ENCODE measurements at places on chromosomes 3 and 15.

DNA sequence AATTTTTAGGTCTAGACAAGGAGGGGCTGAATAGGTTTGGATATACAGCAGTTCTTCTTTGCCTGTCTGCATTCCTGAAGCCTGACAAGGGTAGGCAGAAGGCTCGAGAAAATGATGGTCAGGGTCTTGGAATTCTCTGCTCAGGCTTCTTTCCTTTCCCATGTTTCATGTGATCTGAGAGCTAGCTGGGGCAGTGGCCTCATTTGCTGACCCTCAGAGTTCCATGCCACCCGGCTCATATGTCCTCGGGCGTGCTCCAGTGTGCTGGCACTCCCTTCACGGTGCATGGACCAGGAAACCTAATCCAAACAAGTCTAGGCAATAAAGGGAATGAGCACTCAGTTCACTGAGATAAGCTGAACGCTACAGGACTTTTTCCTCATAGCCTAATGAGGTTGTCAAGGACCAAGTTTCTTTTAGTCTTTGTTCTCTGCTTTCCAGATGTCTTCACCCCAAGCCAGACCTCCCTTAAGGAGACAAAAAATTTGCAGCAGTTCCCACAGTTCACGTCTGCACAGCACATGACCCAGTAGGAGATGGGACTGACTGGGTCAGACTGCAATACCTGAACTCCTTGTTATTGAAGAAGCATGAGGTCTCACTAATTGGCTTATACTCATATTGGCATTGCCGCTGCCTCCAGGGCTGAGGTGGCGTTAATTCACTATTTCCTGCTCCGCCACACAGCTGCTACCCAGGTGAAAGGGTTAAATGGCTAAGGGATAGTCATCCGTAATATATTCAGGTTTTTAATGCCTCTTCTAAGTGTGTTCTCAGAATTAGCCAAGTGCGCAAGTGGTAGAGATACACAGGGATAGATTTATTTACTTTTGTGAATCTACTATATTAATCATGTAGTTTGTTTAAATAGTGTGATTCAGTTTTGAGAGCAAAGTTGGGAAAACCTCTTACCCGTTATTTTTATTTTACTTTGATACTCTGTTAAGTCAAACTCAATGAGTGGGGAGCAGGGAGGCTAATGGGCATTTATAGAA, 15.3 kb upstream of the RTP4 start:
- no peak for DNase-seq

DNA sequence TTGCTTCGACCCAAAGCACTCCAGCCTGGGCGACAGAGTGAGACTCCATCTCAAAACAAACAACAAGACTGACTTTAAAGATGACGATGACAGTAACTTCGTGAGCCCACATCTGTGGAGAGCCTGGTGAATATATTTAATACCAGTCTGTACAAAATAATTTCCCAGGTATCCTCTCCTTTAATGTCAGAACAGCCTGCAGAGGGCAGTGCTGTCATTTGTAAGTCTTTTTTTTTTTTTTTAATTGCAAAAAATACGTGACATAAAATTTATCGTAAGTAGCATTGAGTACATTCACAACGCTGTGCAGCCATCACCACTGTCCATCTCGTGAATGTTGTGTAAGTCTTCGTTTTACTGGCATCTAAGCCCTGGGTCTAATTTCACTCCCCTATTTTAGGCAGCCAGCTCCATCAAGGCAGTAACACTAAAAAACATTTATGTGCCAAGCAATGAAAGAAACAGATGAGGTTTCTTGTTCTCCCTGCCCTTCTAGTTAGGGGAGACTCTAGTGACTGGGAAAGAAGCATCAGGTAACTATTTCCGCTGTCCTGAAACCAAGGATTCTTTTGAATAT, 1.4 kb downstream of the HTD2 start:
- no peak for DNase-seq

DNA sequence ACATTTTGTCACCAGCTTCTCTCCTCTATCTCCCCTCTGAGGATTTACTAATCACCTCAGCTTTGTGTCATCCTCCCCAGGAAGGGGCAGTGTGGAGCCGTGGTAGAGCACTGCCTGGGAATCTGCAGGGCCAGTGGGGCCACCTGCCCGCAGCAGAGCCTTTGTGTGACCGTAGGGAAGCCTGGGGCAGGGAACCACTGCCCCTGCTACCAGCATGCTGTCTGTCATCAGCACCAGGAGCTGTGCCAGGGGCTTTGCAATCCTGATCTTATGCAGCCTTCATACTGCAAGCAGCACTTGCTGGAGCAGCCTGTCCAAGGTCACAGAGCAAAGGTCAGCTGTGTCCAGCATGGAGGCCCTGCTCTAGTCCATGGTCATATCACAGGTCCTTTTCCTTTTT, 170.2 kb upstream of the IL12A start:
- DNase-seq = no peak

GRCh38 chr3:128400671-128401070, 66.0 kb downstream of the DNAJB8 start:
- no peak for DNase-seq

DNA sequence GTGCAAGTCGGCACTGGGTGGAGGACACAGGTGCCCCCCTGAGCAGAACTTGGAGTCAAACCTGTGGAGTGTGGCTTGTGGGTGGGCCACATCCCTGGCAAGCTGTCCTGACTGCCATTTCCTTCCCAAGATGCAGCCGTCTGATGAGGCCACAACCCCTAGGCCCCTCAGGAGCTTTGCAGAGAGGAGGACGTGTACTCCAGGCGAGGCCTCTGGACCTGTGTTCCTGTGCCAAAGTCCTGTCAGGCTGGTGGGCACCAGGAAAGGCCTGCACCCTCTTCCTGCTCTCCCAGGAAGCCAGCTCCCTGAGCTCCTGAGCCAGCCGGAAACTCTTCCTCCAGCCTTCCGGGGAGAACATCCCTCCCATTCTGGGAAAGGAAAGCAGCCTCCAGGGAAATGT, 48.5 kb downstream of the CMTM6 start:
- no peak for DNase-seq

DNA sequence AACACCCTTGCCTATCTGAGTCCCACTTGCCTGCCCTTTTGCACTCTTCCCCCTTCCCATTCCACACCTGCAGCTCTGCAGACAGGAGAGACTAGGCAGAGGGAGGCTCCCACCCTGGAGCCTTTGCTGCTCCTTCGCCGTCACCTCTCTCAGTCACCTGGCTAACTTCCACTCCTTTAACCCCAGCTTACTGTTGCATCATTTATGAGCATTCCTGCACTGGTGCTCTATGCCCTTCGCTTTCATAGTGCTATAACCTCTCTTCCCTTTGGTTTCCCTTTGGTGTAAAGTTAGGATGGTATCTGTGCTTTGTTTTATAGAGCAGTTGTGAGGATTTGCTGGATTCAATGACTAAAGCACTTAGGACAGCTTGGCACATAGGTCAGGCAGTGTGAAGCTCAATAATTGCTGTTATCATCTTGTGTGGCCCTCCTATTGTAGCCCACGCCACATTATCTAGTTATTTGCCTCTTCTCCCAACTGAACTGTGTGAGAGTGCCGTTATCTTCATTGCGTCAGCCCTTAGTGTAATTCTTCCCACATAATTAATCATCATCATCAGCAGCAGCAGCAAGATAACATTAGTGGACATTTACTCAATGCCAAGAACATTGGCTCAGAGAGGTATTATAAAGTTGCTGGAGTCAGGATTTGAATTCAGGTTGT, 253.9 kb downstream of the CACNA2D3 start:
- DNase-seq = no peak

GRCh38 chr15:41465822-41466421, 27.8 kb upstream of the ITPKA start:
- DNase-seq = no peak

DNA sequence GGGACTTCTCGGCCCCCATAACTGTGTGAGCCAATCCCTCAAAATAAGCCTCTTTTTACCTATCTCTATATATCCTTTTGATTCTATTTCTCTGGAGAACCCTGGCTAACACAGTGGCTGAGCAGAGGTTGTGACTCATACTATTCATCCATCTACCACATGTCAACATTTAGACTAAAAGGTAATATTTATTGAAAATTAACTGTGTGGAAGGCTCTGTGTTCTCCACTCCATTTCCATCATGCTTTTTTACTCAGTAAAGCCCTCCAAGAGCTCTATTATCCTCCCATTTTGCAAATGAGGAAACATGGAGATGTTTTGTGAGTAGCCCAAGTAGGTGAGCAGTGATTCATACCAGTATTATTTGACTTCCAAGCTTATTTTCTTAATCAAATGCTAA, 217.9 kb upstream of the DCBLD2 start:
- DNase-seq = no peak

DNA sequence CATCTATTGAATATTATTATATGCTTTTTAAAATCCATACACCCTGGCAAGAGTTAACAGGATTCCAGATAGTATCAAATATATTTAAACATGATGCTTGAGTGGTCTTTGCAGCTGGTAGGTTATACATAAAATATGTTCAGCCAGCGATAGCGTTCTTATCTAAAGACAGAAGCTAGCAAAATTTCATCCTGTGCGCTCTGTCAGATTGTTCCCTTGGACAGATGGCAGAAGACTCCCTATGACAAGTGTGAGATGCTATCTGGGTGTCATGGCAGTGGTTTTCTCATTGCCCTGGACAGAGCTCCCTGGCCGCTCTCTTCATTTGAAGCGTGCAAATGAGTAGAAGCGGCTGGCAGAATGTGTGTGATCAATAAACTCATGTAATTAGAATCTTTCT, 175.2 kb upstream of the SOX14 start:
- no peak for DNase-seq

DNA sequence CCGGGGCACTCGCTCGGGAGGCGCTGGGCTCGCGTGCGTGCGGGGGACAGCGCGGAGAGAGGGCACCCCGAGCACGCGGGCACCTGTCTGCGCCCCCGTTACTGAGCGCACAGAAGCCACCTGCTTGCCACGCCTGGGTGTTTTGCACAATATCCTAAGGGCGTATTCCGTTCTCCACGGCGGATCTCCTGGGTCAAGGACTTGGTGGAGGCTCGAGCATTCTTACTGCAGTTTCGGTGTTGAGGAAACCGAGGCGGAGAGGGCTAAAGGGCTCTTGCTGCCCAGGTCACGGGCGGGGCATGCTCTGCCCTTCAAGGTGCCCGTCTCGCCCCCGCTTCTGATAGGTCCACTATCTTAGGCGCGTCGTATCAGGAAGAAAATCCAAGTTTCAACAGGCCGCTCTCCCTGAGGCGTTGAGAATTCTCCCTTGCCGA, 526 bp downstream of the GPD1L start:
- DNase-seq = no peak

- DNase-seq = no peak
Observed at GRCh38 chr3:44892689-44893088, 18.3 kb downstream of the TGM4 start.

DNA sequence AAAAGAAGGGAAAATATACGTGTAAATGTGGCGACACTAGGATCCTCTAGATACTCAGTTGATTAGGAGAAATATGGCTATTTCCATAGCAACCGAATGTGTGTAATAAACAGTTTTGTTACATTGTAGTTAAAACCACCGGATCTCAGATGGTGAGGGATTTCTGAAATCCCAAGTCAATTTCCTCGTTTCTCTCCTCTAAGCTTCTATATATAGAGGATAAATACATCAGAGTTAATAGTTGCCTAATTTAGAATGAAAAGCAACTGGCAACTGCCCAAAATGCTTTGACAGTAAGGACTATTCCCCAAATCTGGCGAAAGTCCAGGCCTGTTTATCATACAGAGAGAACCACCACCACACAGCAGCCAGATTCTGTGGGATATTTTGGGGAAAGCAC, 112.6 kb downstream of the GABRB3 start:
- DNase-seq = no peak

GRCh38 chr3:71432044-71432975, 151.2 kb downstream of the FOXP1 start:
- no peak for DNase-seq

GRCh38 chr15:39391230-39391629, 189.6 kb upstream of the THBS1 start:
- DNase-seq = no peak

DNA sequence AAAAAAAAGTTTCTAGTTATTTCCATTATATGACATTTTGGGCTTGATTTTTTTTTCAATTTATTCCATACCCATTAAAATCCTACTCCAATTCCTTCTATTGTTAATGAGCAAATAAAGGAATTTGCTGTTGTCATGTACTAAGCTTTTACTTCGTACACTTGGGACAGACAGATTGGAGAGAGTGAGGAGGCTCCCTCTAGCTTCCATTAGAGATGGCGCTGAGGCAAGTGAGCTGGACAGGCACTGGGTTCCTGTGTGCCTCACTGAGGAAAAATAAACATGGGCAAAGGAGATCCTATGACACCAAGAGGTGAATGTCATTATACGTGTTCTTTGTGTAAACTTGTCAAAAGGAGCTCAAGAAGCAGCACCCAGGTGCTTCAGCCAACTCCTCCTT, 441.1 kb upstream of the MDFIC2 start:
- no peak for DNase-seq

- DNase-seq = no peak
Observed at GRCh38 chr3:181896605-181897004, 184.9 kb downstream of the SOX2 start.

- no peak for DNase-seq
Observed at GRCh38 chr3:136235545-136235944, 14.6 kb upstream of the PCCB start.

GRCh38 chr3:23438657-23439056, 235.5 kb downstream of the UBE2E2 start:
- no peak for DNase-seq

DNA sequence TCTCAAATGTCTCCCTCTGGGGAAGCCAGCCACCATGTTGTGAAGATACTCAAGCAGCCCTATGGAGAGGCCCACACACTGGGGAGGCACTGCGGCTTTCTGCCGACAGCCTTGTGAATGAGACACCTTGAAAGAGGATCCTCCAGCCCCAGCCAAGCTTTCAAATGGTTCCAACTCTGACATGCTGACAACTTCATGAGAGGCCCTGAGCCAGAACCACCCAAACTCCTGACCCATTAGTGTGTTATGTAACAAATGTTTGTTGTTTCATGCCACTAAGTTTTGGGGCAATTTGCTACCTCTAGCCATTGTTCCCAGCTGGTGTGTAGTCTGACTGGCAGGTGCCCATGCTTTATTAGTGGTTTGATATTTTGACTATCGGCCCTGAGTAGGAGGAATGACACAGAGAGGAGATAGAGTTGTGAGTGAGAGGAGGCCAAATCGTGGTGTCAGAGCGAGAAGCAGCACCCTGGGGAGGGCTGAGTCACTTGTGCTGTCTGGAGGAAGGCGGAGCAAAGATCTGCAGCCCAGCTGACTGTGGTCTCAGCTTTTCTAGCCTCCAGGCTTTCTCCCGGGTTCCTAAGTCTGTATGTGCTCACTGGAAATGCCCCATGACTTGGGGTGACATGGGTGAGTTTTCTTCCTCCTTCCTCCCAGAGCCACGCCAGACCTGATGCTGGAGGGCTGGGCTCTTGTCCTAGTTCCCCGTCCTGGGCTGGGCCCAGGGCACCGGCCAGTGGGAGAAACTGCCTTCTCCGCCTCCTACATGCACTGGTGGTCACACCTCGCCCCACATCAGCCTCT, 56.7 kb upstream of the BLM start:
- peak; percentile 73 for DNase-seq

All from GM04503 (cell line).